ENCODE measurements at places on chromosomes 1 and 21.
A peak's percentile ranks its signal among the peaks of the same experiment; 100 is the strongest.

GRCh38 chr1:234839663-234840062 lies 229.7 kb upstream of the IRF2BP2 start:
- no peak for DNase-seq

GRCh38 chr21:21816778-21817177 lies 818.6 kb downstream of the NCAM2 start:
- DNase-seq: no peak

DNA sequence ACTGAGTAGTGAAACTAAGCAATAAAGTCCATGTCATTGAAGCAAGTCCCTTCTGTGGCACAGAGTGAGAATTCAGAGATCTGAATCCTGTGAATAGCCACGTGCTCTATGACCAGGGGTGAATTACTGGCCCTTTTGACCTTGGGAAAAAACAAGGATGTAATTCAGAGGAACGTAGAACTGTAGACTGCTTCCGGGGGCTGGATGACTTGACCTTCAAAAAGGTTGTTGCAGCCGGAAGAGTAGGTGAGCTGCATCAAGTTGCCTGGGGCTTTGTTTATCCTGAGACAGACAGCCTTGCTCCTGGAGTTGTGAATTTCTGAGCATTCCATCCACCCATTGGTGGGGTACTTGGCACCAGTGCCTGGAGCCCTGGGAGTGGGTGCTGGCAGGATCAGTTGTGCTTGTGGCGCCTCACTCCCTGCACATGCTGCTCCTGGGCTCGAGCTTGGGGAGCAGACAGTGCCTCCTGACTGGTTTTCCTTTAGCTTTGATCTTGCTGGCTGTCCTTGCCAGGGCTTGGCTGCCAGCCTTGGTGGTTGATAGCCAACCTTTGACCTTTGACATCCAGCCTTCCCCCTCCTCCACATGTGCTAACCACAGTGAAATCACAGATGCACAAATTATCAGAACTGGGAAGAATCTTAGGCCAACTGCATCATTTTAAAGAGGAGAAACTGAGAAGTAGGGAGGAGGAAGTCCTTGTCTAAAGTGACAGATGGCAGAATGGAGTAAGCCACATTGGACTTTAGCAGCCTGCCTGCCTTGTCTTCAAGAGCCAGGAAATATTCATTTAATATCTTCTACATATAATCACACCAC lies 16.2 kb upstream of the MYOG start:
- no peak for DNase-seq

GRCh38 chr1:59124166-59124565 lies 172.7 kb upstream of the FGGY start:
- DNase-seq: no peak

GRCh38 chr1:150061632-150062101 lies 5.9 kb upstream of the VPS45 start:
- DNase-seq: peak; percentile 25

DNA sequence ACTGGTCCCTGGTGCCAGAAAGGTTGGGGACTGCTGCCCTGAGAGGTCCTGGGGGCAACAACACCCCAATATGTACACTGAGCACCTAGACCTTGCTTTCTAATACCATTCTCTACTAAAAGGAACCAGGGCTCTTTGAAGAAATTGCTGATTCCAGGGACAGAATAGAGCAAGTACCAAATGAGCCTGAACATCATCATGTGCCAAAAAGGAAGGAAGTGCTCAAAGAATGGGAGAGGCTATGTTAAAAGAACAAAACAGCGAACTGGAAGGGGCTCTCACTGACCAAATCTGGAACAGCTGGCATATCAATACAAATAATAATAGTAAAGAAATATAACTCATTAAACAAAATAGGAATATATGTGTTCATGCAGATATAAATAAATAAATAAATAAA lies 50.8 kb downstream of the PIK3R3 start:
- DNase-seq: no peak

- DNase-seq: peak; percentile 37
These were observed 618.3 kb downstream of the SMYD3 start for GRCh38 chr1:245888809-245889208.

- no peak for DNase-seq
These were observed 3.1 kb downstream of the PKP1 start for GRCh38 chr1:201286445-201286844.

DNA sequence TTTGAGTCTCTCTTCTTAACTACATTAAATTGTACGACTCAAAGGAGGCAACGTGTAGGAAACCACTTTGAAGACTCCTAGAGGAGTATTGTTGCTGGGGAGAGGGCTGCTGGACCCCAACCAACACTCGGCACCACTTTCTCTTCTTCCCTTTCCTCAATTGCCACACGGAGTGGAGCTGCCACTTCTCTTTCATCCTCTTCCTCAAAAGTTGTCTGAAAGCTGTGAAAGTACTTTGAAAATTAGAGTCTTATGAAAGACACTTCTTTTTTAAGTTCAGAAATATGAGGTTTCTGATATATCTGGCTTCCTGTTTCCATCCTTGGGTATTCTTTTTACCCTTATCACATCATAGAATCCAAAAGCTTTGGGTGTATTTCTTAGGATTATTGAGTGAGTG lies 59.5 kb downstream of the MRPS6 start:
- no peak for DNase-seq

DNA sequence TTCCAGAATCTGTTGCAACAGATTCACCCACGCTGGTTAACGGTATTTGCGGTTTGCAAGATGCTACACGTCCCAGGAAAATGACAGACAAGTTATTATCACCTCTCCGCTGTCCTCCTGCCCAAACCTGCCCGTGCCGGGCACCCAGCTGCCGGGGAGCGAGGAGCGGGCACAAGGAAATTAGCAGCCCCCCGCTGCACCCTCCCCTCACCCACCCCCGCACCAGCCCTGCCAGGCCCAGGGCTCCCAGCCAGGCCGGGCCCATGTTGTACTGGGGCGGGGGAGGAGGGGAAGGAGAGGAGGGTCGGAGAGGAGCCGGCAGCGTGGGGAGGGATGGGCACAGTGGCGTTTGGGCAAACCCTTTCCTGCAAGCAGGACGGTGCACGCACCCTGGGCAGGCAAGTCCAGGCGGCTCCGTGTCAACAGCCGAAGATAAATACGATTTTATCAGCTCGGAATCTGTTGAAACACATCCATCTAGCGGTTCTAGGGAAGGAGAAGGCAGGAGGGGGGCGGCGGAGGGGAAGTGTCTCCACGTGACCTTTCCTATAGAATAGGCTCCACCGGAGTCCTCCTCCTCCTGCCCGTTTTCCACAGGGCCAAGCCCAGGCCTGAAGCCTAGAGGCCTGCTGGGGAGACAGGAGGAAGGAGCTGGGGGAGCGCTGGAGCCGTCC lies 35.1 kb upstream of the CCDC27 start:
- peak; percentile 65 for DNase-seq

GRCh38 chr1:176838276-176838995 lies 326.1 kb downstream of the ASTN1 start:
- DNase-seq: no peak

DNA sequence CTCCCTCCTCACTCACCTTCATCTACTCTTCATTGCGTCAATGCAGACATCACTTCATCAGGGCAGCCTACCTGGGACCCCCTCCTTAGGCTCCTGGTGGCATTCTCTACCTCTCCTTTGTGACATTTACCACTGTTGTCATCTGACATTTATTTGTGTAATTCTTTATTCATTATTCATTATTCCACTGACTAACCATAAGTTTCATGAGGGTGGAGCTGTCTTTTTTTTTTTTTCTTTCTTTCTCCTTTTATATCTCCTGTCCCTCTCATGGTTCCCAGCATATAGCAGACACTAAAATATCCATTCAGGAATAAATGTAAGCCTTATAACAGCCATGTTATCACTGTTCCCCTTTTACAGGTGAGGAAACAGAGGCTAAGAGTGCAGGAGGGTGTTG lies 126.8 kb downstream of the KAZN start:
- DNase-seq: no peak

DNA sequence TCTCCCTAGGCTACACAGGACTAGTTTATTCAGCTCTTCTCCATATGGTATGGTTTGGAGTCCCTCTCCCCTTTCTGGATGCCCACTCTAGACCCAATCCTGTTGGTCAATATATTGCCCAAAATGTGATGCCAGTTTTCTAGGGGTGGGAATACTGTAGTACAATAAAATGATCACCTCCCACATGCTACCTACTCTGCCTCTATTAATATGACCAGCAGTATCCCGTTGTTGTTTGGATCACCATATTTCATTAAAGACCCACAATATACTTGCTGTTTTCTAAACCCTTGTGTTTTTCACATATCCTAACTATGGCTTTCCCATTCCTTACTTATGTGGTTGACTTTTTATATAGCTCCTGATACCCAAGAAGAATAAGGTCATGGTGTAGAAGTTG lies 95.9 kb upstream of the IGSF21 start:
- DNase-seq: no peak

DNA sequence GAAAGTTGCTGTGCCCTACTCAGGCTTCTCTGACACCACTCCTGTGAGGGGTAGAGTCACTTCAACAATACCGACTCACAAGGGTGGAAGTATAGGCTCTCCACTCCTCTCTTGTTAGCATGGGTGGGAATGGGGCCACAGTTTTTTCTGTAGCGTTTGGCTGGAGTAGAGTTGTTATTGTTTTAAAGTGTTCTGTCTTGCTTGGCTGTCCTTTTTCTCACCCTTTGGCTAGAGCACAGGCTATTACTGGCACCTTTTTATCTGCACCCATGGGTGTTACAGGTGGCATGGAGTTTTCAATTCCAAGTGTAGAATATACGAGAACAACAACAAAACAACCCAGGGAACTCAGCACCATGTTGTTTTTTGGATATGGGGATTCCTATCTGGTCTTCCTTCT lies 74.3 kb upstream of the CD5L start:
- DNase-seq: no peak

GRCh38 chr1:117034791-117035290 lies 25.3 kb upstream of the TTF2 start:
- DNase-seq: no peak

GRCh38 chr1:23996700-23997229 lies 16.6 kb upstream of the SRSF10 start:
- no peak for DNase-seq

DNA sequence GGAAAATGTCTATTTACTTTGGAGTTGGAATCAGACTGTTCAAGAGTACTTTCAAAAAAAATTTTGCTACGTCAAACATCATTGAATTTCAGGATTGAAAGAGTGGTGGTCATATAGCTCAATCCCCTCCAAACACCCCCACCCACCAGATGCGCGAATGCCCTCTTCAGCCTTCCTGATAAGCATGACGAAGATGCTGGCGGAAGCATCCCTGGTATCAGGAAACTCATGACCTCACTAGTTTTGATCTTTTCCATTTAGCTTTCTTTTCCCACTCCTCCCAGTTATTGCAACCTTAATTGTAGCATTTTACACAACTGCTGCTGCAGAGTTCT lies 104.4 kb downstream of the LEPR start:
- DNase-seq: no peak

GRCh38 chr1:57620605-57621004 lies 196.7 kb upstream of the DAB1 start:
- no peak for DNase-seq

GRCh38 chr1:244291236-244292201 lies 160.2 kb downstream of the ADSS2 start:
- no peak for DNase-seq

GRCh38 chr1:168917796-168918195 lies 188.7 kb upstream of the ATP1B1 start:
- DNase-seq: no peak

DNA sequence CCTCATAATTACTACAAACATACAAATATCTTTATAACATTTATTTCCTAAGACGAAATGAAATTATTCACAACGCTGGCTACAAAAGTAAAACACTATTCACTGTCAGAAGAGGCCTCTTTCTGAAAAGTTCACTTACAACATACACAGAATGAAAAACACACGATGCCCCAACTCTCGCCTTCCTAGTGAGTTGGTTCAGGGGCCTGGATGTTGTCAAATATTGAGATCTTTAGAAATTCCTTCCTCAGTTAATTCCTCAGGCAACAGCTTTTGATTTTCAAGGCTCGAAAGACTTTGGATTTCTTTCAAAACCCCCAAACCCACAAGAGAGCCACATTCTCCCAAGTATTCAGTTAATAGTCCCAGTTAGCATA lies 14.2 kb upstream of the KCNE1 start:
- DNase-seq: no peak

GRCh38 chr1:247840818-247841217 lies 878 bp downstream of the OR11L1 start:
- DNase-seq: no peak

DNA sequence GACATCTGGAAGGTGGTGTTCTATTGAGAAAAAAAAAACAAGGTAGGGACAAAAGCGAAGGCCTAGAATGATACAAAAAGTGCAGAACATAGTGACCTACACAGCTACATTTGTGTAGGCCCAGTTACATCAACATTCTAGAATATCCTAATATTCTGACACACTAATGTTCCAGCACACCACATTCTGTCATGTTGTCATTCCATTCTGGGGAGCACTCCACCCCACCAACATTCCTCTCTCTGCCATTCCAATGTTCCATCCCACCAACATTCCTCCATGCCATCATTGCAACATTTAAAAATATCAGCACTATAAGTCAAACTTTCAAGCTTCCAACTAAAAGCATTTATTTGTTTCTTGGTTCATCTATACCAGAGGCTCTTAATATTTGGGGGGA lies 28.5 kb downstream of the COA7 start:
- DNase-seq: peak; percentile 49

- DNase-seq: no peak
These were observed 14.7 kb downstream of the MSH4 start for GRCh38 chr1:75811211-75811981.

DNA sequence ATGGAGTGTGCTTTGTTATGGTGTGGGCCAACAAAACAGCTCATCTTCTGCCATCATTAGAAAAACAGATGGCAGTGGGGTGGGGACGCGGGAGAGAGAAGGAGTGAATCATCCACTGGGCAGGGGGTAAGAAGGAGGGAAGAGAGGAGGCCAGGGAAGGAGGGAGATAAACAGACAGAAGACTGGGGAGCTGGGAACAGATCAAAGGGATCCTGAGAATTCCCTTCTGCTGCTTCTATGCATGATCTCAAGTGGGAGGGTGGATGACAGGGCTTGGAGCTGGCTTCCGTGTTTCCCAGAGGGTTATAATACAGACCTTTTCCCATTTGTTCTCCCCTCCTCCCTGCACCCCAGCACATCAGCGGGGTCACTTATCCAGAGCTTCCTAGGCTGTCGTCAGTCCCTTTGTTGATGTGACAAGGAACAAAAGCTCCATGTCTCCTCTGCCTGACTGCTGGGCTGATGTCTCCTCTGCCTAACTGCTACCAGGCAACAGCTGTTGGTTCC lies 338.6 kb downstream of the PAPPA2 start:
- DNase-seq: no peak

DNA sequence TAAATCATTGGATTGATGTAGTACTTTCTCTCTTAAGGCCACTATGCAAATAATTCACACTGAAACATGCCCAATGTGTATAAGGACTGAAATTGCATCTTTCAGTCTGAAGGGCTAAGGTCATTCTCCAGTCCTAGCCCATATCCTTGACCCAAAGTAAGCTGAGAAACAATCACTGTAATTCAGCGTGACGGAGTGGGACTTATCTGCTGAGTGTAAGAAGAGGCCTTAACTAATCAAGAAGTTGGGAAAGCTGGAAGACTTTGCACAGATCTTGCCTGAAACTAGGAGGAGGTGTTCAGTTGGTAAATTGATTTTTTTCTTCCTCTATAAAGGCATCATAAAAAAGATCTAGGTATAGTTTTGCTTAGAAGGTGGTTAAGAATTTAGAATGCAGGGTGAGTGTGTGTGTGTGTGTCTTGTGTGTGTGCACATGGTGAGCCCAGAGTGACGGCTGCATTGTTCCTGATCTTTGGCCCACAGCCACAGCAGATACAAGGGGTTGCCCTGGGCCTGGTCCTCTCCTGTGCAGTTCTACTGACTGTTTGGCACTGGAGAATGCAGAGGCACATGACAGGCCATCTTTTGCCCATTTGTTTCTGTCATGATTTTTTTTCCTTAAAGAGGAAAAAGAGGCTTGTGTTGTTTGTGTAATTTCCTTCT lies 13.3 kb upstream of the PPP2R5A start:
- DNase-seq: no peak

Data from HTR-8/SVneo (cell line).